Stimulated activated memory B cell treated with anti-CD40 and anti-IgM and Interleukin-4, amounts not matched to agents 10 μg/mL and 1 μg/mL and 100 μg/mL, for 72 hours (primary cell): ENCODE measurements at places on chromosomes 12 and 14.
A peak's percentile ranks its signal among the peaks of the same experiment; 100 is the strongest.

DNA sequence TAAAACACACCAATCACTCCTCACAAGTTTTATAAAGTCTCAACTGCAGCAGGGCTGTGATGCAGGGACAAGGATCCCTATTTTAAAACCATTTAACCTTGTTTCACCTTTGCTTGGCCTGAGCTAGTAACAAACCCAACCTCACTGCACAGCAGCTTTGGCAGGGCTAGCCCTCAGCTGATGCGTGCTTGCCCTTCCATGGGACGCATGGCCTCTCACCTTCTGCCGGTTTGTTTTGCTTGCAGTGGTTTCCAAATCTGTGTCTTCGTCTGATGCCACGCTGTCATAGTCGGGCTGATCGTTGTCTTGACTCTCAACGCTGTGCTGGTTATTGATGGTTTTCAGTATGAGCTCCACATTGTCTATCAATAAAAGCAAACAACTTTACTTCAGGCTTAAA is 43.3 kb downstream of the GIT2 start:
- ATAC-seq = peak; percentile 18

DNA sequence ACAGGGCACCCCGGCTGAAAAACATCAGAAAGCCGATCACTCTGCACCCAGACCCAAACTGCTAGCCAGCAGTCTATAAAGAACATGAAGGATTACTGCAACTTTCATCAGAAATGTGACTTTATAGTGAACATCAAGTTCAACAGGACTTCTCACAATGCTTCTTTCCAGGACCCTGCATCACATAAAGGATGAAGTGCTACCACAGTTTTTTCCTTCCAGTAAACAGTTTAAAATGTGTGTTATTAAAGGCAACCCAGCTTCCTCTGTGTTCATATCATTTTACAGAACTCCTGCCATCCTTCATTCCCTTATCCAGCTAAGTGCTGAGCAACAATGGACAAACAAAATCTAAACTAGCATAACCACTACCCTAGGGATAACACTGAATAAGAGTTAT is 280.3 kb upstream of the DIO2 start:
- no peak for ATAC-seq

DNA sequence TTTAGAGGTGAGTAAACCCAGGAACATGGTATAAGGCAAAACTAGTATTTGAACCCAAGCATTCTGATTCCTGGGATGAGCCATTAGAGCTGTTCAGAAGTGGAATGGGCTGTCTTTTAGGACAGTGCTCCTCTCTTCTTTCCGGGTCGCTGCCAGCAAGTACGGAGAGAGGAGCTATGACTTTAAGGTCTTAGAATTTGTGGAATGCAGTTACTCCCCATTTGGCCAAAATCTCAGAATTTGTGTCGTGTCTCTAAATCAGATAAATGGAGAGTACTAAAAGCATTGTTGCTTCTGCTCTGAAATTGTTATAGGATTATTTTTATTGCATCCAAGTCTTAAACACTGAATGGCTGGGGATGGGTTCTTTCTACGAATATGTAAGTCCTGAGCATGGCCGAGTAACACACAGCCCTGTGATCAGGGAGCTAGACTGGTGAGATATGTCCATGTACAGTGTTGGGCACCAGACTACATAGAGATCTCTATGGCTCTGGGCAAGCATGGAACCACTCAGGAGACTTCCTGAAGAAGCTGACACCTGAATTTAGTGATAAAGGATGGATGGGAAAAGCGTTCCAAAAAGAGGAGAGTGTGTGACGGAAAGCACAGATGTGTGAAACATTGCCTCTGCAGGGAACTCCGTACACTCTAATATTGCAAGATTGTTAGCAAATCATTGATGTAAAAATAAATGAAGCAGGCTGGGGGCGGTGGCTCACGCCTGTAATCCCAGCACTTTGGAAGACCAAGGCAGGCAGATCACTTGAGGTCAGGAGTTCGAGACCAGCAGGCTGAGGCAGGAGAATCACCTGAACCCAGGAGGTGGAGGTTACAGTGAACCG is 184.7 kb downstream of the SRGAP1 start:
- no peak for ATAC-seq

GRCh38 chr12:22374508-22374907 is 40.0 kb upstream of the ST8SIA1 start:
- ATAC-seq = peak; percentile 68

DNA sequence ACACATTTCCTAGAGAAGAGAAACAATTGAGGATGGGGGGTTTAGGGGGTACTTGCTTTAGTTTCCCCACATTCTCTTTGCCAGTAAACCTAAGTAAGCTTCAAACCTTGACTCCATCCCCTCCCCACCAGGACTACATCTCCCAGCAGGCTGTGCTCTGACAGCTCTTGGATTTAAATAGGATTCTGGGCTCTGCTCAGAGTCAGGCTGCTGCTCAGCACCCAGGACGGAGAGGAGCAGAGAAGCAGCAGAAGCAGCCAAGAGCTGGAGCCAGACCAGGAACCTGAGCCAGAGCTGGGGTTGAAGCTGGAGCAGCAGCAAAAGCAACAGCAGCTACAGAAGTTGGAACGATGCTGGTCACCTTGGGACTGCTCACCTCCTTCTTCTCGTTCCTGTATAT is 20.6 kb downstream of the RDH12 start:
- ATAC-seq = peak; percentile 31

- no peak for ATAC-seq
Measured at GRCh38 chr12:67545298-67545697, 103.2 kb upstream of the DYRK2 start.

DNA sequence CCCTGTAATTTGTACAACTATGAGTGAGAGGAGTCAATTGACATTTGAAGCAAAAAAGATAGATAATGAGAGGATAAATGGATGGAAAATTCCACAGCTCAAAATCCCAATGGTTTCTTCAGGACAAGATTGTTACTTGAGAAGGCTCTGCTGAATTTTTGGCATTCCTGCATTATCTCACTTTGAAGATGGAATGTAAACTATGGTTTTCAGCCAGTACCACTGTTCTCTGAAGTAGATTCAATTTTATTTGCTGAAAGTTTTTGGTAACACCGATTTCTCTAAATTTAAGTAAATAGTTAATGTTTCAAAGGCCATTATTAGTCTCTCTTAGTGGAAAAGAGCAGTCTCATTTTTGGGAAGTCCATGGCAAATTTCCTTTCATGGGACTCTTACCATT is 121.9 kb upstream of the SLC38A2 start:
- no peak for ATAC-seq

DNA sequence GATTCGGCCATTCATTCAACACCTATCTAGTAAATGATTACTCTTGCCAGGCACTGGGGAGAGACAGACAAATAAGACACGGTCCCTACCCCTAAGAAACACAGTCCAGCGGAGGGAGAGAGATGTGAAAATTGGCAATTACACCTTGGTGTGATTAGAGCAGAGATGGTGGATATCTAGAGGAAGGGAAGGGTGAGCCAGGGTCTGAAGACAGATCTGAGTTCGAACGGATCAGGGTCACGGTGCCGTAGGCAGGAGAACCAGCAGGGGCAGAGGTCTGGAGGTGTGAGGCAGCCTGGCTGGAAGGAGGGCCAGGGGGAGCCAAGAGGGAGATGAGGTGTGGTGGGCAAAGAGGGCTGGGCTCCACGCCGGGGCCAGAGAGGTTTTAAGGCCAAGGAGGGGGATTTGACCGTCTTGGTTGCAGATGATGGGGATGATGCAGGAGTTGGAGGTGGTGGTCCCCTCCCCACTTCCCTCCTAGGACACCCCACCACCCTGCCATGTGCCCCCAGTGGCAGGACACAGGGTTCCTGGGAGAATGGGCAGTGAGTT is 27.1 kb downstream of the FAM222A start:
- ATAC-seq = no peak

DNA sequence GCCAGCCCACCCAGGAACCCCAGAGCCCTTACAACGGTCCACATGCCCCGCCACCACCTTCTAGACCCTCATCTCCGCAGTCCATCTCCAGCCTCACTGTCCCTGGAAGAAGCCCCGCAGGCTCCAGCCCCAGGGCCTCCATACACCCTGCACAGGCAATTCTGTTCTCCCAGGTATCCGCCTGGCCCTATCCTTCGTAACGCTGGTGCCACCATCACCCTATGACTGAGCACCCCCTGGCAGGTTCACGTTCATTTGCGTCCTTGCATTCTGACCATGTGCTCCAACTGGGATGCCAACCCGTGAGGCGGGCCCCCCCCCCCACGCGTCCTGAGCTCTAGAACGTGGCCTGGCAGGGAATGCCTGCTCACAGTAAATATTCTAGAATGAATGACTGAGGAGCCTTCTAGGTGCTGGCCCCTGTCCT is 675 bp upstream of the SCARB1 start:
- no peak for ATAC-seq

GRCh38 chr12:12682284-12682683 is 13.7 kb downstream of the GPR19 start:
- ATAC-seq = no peak

DNA sequence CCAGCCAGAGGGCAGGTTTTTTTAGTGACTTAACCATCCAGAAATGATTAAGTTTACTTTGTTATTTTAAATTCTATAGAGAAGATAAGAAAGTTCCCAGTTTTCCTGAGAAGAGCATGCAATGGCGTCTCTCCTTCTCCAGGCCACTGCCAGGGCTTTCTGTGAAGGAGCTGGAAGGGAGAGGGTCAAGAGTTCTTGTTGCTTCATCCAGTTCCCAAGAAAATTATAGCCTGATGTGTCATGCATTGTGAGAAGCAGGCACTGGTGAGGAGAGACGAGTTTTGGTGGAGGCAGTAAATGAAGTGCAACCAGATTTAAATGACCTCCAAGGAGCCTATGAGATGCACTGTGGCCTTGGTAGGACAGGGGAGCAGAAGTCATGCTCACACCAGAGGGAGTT is 14.2 kb downstream of the ELK3 start:
- ATAC-seq = no peak

DNA sequence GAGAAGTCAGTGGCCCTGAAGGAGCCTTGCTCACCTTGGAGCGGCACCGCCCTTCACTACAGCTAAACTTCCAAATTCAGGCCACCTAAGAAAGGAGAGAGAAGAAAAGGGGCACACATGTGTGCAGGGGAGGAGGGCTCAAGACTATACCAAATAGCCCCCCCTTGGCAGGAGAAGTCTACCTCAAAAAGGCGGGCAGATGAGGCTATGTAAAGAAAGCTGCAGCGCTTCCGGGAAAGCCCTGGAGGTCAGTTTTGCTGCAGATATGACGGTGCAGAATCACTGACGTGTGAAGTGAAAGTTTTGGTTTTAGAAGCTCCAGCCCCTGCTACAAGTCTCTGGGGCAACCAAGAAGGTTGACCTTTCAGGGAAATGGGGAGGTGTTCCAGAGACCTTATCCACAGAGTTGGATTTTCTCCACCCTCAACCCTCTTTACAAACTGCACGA is 48.2 kb upstream of the PNMA1 start:
- ATAC-seq = peak; percentile 21

DNA sequence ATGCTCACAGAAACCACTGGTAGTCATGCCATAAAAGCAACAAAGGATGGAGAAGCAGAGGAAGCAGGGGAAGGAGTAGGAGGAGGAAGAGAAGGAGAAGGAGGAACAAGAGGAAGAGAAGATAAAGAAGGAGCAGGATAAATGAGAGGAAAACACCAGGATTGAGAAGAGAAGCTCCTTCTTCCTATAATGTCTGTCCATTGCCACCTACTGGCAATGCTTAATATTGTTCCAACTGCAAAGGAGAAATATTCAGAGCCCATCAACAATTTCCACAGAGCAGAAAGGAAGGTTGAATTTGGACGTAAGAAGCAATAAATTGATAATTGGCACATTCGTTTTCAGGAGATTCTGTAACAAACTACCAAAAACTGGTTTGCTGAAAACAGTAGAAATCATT is 898.4 kb downstream of the SLC16A7 start:
- ATAC-seq = no peak

- no peak for ATAC-seq
Measured at GRCh38 chr14:24249230-24250021, 7.0 kb upstream of the TINF2 start.

DNA sequence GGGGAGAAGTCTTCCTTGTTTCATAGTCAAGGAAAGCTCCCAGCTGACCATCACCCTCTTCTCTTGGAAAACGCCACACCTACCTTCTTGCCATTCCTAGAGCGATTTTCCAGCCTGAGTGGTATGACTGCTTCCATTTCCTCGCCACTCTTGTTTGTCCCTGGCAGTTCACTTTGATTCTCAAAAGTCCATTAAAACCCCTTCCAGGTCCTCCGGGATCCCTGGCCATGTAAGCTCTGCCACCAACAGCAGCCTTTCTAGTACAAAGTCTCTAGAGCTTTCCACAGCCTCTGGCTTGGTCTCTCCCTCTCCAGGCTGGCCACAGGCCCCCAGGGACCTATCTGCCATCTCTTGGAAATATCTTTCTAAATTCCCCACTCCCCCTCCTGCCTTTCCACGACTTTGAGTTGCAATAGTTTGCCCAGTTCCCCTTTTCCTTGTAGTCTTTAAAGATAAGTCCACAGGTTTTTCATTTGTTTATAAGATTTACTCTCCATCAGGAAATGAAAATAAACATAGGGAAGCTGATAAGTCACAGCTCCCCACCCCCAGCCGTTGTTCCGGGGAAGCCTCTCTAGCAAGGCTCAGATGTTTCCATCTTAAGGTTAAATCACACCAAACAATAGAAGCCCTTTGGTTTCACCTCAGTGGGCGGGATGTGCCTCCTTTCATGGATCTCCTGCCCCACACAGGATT is 42.9 kb upstream of the SINHCAF start:
- no peak for ATAC-seq

DNA sequence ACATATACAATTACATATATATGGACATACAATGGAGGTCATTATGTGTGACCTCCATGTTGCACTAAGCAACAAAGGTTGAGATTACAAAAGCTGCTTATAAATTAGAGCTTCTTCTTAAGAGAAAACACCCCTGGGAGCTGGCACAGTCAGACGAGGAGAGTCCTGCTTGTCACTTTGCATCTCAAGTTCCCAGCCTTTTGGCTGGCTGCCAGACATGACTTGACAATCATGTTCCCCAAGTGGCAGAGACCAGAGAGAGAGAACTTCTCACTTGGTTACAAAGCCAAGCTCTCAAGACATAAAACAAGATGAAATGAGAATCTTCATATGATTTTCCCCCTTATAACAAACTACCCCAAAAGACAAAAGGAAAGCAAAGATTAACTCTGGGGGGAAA is 8.5 kb upstream of the SYNJ2BP start:
- ATAC-seq = no peak

- ATAC-seq = no peak
Measured at GRCh38 chr14:88199882-88200281, 123.2 kb downstream of the KCNK10 start.
